Stimulated activated CD4-positive, alpha-beta T cell treated with anti-CD3 and anti-CD28 coated beads, Interleukin-2, amount 100 ng/mL, for 24 hours (primary cell): ENCODE measurements at places on chromosomes 1 and 21.

DNA sequence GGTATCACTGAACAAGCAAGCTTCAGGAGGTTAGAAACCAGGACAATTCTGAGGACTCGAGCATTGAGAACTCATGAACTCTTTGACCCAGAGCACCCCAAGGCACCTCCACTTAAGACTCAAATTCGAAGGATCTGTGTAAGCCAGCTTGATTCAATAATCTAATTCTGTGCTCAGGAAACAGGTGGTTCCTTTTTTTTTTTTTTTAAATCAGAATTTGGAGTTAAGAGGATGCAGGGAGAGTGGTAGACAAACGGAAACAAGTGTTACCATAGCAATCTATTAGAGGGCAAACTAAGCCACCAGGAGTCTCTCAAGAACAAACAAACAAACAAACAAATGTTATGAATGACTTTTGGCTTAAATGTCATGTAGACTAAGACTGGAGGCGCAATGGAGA, 53.8 kb upstream of the DPH5 start:
- DNase-seq, result no peak

GRCh38 chr1:181061891-181062835, 26.3 kb upstream of the IER5 start:
- DNase-seq, result peak; percentile 34

DNA sequence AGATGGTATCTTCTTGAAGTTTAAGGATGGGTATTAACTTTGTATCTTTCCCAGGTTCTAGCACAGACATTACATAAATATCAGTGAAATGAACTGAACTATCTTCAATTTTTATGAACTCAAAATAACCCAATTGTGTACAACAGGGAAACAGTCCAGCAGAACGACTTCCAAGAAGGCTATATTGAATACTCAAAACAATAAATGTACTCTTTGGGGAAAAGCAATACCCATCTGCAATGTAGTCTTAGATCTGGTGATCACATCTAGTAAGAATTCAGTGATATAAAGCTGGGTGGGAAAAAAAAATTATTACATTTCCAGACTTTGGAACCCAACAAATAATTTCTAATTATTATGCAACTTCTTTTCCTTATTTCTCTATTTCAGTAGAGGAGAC, 33.1 kb upstream of the GORAB start:
- DNase-seq, result no peak

DNA sequence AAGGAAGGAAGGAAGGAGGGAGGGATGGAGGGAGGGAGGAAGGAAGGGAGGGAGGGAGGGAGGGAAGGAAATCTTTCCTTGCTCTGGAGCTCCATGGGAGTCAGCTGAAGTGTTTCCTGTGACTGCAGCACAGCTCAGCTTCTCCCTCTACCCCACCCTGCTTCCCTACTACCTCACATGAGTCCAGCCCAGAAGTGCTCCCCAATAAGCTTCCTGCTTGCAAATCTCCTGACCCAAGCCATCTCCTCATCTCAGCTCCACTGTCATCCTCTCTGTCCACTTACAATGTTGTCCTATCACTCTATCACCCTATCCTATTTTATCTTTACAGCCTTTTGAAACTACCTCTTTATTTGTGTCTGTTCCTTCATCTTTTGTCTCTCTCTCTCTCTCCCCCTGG, 52.9 kb upstream of the SSBP3 start:
- DNase-seq, result no peak

- DNase-seq, result no peak
Measured at GRCh38 chr1:66300280-66300971, 233.5 kb upstream of the SGIP1 start.

DNA sequence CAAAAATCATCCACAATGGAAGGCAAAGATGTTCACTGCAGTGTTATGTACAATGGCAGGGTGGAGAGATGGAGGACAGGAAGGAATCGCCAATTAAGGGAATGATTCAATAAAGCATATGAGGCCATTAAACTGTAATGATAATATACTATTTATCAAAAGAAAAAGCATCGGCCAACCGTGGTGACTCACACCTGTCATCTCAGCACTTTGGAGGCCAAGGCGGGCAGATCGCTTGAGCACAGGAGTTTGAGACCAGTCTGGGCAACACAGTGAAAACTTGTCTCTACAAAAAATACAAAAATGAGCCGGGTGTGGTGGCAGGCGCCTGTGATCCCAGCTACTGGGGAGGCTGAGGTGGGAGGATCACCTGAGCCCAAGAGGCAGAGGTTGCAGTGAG, 89.1 kb downstream of the SSBP3 start:
- DNase-seq, result no peak

DNA sequence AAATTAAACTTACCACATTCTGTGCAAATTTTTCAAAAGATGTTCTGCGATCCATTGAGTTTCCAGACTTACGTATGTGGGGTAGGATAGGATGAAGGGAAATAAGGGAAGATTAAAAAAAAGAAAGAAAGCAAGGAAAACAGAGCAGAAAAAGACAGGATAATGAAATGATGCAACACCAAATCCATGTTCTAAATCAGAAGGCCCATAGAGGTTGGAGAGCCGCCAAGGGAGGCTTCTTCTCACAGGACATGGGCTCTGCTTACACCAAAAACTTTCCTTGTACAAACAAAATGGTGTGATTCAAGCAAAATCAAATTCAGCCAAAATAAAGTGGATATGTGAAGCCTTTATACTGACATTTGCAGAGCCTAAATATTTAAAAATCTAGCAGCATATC, 189.5 kb upstream of the GREM2 start:
- DNase-seq, result no peak

GRCh38 chr1:2984399-2985061, 36.7 kb upstream of the ACTRT2 start:
- DNase-seq, result no peak

GRCh38 chr1:40391688-40392145, 18.2 kb downstream of the SMAP2 start:
- no peak for DNase-seq

GRCh38 chr1:183553331-183553730, 36.9 kb downstream of the NCF2 start:
- no peak for DNase-seq

DNA sequence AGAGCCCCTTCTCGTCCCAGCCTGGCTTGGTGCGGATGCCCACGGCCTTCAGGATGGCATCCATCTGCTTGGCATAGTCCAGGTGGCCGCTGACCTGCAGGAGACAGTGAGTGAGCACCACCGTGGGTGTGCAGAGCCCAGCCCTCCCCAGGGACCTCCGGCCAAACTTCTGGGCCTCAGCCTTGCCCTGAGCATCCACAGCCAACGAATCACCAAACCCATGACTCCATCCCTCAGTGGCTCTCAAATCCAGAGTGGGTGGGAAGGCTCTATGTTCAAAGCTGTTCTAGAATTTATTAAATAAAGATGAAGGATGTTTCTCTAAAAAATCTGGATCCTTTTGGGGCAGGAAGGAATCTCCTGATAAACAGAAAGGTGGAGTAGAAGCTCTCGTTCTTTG, 18.7 kb downstream of the HTR6 start:
- DNase-seq, result no peak

- DNase-seq, result no peak
Measured at GRCh38 chr1:97097404-97097925, 375.9 kb downstream of the PTBP2 start.

GRCh38 chr1:148263906-148264255, 111.8 kb upstream of the NBPF11 start:
- no peak for DNase-seq

- DNase-seq, result no peak
Measured at GRCh38 chr1:46284597-46285564, 18.5 kb downstream of the LRRC41 start.

- DNase-seq, result no peak
Measured at GRCh38 chr1:6570100-6570499, 9.7 kb upstream of the ZBTB48 start.

GRCh38 chr1:151982300-151983005, 11.2 kb downstream of the S100A10 start:
- no peak for DNase-seq

- DNase-seq, result no peak
Measured at GRCh38 chr1:11333631-11334030, 60.6 kb downstream of the UBIAD1 start.

GRCh38 chr1:202220733-202221132, 27.1 kb downstream of the LGR6 start:
- DNase-seq, result no peak

GRCh38 chr21:21860888-21861287, 862.7 kb downstream of the NCAM2 start:
- DNase-seq, result no peak

DNA sequence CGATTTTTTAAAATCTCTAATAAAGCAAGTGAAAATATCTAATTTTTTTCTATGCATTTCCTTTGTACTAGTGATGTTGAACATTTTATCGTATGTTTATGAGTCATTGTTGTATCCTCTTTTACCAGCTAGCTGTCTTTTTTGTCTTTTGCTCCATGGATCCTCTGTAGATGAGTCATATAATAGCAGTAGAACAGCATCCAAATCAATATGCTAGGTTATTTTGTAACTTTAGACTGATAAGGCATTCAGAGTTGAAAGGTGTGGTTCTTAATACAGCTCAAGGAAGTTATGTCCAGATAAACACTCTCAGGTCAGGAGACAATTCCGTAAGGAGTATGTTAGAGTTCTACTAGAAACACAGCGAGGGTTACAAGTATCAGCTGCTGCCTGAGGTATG, 31.9 kb downstream of the MAP10 start:
- DNase-seq, result no peak

GRCh38 chr1:151756291-151756690, 7.0 kb downstream of the MRPL9 start:
- DNase-seq, result no peak
